Peyer's patch (tissue), 4 donors: ENCODE measurements at places on chromosomes 1 and 21.

DNA sequence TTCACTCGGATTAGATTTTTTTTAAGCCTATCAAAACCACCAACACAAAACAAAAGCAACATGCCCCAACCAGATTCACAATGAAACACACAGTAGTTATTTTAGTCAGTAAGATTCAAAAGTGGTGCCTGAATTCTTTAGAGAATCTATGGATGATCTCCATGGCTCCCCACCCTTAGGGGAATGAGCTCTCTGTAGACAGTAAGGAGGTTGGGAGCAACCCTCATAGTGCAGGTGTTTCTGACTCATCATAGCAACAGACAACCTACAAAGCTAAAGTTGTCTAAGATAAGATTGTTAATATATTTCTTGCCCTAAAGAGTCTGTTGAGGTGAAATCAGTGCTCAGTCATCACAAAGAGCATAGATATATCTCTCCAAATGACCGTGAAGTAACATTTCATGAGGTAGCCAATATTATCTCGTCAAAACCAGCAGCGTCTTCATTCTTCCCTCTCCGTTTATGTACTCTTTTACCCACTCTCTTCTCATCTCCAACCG lies 78.3 kb downstream of the ADAMTS1 start:
- DNase-seq, result no peak

DNA sequence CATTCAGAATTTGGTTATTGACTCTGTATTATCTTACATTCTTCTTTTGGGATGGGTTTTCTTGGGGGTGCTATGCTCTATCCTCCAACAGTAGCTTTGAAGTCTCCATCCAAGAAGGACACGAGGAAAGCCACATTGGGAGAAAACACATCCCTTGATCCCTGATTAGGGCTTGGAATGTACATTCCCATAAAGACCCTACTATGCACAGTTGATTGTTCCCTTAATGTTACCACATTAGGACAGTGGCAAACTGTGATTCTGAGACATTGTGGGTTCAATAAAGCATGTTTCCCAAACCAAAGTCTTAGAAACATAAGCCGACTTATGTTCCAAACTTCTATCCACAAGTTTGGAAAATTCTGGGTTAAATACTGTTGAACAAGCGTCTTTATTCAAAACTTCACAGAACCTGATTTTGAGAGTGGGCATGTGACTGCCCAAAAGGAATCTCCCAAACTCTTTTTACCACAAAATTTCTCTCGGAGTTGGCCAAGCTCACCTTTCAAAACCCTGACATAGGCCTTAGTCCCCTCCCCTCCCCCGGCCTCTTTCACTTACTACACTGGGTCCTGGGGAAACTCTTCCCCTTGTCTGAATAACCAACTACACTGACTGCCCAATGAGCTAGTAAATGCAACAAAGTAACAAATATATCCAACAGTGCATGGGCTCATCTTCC lies 177.0 kb upstream of the KAZN start:
- no peak for DNase-seq

GRCh38 chr1:209190591-209191261 lies 392.8 kb upstream of the CAMK1G start:
- DNase-seq, result no peak

- DNase-seq, result peak; percentile 81
Measured at GRCh38 chr1:157626099-157626498, 28.2 kb upstream of the FCRL4 start.

DNA sequence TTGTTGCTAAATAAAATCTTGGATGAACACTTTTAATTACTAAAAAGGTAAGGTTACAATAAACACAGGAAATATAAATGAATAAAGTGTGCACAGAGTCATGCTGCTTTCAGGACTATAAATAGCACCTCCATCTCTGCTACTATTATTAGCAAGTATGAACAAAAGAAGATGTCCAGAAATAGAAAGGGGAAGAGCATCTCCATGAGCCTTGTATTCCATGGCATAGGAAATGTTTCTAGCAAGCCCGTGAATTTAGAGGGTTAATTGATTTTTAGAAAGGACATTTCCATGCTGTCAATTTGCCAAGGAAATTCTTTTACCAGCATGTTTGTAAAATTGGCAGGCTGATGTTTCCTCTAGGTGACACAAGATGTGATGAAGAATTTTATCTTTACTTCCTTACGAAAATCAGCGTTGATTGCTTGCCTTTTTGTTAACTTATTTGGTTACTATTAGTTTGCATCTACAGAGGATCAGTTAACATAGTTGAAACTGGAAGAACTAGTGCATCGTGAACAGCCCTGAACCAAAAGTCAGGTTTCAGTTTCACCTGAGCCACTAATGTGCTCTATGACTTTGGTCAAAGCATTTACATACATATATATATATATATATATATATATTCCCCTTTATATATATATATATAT lies 45.3 kb downstream of the NR5A2 start:
- DNase-seq, result no peak

- DNase-seq, result no peak
Measured at GRCh38 chr1:65719391-65719790, 73.3 kb upstream of the PDE4B start.

GRCh38 chr21:36902793-36903192 lies 63.7 kb downstream of the HLCS start:
- no peak for DNase-seq

DNA sequence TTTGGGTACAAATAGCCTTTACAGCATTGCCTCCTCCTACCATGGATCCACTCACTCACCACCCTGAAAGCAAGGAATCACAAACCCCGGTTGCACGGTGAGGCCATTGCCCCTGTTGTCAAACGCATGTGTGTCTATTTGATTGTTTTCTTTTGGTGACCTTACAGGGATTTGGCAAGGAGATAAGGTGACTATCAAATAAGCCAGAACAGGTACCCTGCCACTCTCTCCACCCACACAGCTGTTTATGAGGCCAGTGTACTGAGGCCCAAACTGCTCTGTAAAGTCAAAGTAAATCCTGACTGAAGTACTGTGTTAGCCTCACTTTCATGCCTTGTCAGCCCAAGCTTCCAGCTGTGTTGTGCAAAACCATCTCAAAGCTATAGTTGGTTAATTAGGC lies 136.4 kb downstream of the HUNK start:
- DNase-seq, result no peak

DNA sequence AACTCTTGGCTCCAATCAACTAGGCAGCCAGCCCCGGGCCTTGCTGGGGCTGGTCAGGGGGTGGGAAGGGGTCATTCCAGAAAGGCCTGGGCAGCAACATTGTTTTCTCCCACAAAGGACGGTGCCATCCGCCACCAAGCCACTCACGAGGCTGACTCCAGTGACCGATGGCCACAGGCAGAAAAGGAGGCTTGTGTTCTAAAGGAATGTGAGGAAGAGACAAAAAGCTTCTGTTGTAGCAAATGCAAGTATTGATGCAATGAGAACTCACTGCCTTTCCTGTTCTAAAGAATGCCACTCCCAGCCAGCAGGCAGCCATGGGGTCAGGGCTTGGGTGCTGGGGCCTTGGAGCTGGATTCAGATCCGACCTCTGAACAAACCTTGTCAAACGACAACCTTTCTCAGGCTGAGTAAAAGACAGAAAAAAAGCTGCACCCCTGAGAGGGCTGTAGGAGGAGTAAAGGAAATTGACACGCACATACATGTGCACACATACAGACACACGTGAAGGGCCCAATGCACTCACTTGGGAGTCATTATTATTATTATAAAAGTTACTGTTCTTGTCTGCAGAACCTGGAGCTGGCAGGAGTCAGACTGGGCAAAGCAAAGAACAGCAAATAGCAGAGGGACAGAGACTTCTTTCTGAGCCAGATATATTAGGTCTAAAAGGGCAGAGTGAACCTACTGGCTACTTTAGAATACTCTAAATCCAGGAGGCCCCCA lies 13.9 kb upstream of the PRMT2 start:
- DNase-seq, result no peak

DNA sequence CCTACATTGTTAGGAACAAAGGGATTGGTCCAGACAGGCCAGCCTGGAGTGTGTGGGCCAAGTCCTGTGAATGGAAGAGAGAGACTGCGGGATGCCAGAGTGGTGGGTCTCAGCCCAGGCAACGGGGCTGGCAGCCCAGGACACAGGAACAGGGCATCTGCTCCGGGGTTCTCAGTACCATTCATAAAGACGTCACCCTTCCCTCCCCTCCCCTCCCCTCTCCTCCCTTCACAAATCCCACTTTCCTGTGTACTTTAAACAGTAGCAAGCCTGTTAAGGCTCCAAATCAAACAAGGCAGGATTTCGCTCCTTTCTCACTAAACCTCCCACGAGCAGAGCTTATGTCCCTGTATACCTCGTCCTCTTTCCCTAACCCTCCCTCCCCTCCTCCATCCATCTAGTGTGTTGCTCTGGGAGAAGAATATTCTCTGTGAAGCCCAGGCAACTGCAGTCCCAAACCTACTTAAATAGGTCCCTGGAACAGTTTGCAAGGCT lies 4.2 kb upstream of the PLXNA2 start:
- DNase-seq, result no peak

DNA sequence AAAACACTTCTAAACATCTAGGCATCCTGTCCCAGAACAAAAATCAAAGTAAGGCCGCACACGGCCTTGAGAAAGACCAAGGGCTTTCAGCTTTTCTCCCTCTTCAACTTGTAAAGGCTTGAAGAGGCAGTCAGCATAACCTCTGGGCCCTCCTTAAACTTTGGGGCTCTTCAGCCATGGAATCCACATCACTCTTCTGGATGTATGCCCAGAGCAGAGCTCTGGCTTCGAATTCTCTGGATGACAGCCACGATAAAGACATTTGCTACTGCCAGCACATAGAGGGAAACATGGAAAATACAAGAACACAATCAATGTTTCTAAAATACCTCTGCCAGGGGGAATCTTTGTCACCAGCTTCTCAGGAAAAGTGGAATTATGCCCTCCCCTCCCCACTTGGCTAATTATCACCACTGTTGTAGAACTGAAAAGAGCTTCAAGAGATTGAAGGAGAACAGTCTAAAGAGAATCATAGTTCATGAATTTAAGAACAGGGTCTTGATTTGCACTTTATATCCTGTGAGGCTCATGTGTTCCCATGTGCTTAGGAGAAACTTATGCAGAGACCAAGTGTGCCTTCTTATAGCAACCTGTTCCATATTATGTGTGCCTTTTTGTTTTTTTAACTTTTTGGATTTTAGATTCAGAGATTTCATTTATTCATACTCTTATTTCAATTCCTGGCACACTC lies 39.0 kb upstream of the DPT start:
- no peak for DNase-seq

DNA sequence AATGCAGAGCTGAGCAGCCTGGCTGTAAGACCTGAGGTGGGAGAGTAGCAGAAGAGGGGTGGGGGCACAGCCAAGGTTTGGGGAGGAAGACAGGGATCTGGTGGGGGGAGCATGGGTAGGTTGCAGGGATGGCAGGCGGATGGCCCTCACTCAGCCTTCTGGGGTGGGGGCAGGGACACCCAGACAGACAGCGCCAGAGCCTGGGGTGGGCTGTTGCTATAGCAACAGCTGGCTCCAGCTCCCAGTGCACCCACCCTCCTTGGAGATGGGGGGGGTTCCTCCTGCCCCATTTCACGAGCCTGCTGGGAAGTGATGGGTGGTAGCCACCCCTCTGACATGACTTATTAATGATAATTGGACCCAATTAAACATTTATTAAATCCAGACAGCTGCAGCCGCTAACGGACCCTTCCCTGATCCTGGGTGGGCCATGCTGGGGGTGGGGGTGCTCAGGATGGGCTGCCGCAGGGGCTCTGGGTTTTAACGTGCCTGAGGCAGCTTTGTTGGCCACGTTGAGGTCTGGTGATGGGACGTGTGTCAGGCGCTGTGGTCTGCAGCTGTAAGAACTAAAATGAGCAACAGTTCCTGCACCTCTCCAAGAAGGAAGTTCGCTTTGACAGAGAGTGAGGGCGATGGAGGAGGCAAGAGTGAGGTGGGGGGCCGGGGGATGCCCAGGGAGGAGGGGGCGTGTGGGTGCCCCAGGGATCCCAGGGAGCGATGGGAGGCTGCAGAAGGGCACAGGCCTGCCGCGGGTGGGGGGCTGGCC lies 19.4 kb downstream of the AGRN start:
- DNase-seq, result no peak

DNA sequence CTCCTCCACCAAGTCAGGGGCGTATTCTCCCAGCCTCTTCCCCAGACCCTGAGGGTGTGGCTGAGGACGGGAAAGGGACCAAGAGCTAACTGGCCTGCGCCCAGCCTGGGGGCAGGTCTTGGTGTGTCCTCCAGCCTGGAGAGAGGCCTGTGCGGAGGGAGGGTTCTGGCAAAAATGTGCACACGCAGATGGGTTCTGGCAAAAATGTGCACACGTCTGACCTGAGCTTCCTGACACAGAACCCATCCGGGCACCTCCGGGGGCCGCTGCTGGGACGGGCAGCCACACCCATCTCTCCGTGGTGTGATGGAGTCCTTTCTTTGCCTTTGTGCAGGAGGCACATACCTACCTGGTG lies 23.1 kb upstream of the PKP1 start:
- no peak for DNase-seq

DNA sequence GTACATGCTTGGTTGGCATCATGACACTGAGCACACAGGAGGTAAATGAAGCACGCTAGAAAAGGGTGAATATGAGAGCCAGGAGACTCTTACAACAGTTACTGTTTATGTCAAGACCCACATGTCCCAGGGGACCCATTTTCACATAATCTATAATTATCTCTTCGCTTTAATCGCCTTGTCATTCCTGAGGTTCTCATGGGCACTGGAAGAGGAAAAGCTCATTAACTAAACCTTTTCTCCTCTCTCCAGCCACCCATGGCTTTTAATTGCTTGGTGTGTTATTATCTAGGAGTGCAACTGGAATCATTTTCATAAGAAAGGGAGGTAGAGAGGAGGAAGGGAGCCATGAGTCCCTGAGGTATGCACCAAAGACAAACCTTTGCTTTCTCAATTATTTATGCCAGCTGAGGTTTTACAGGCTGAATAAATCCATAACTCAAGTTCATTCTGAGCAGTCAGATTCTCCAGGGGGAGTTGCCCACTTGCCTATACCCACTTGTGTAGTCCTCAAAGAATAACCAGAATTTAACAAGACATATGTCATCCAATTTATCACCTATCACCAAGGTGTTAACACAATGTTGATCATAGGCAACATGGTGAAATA lies 77.4 kb downstream of the ACBD6 start:
- DNase-seq, result no peak

DNA sequence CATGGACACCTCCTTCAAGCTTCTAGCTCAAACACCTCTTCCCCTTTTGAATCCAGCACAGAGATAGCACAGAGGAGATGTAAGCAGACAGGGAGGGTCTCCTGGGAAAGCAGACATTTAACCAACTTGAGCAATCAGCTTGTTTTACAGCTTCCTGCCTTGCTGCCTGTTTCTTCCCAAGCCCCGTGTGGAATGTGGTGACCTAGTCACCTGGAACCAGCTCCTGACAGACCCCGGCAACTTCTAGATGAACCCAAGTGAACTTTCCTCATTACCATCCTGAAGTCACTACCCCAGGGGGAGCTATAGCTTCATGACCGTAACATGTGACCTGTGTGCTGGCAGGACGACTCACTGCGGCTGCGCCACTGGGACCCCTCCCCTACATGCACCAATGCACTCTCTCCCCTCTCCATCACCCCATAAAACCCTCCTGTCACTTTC lies 24.1 kb upstream of the TTF2 start:
- no peak for DNase-seq

- no peak for DNase-seq
Measured at GRCh38 chr1:147834181-147834580, 68.4 kb upstream of the GJA8 start.
